Breast epithelium (tissue), 4 donors: ENCODE measurements at places on chromosomes 1 and 21. TPM values are rescaled to one million over a fixed set of nuclear protein-coding genes. Genes with fewer than 3 reads are reported as not detected.

- no peaks in the 10 kb centered on the region for H3K4me1 ChIP-seq
- H3K27me3 ChIP-seq: peaks cover 4% of the 10 kb centered on the region
- H3K27ac ChIP-seq: no peak overlapping the region
- no peak for DNase-seq
- H3K36me3 ChIP-seq: no peaks in the 10 kb centered on the region
Measured at GRCh38 chr1:7046891-7047290, 261.6 kb downstream of the CAMTA1 start.

DNA sequence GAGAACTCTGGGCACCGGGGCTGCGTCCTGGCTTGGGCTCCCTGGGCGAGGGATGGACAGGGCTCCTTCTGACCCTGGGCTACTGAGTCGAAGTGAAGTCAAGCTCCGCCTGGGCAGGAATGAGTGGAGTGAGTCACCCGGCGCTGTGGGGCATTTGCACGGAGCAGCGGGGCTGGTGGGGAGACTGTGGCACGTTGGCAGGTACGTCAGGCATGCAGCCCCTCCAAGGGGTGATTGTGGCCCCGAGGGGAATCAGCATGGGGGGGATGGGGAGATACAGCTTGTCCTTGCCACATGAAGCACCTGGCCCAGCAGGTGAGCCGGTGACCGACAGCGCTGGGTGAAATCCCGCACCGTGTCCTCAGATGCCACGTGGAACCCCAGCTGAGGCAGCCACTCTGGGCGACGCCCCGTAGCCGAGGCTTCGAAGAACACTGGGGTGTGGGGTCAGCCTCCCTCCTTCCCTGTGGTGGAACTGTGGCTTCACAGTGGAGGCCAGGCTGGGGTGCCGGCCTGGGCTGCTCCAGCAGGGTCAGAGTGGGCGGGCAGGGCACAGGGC is 62.3 kb downstream of the COL18A1 start:
- H3K27ac ChIP-seq: peak overlapping the region; percentile 20
- no peaks in the 10 kb centered on the region for H3K36me3 ChIP-seq
- no peak for DNase-seq
- H3K27me3 ChIP-seq: no peaks in the 10 kb centered on the region
- H3K4me1 ChIP-seq: peaks cover 9% of the 10 kb centered on the region

DNA sequence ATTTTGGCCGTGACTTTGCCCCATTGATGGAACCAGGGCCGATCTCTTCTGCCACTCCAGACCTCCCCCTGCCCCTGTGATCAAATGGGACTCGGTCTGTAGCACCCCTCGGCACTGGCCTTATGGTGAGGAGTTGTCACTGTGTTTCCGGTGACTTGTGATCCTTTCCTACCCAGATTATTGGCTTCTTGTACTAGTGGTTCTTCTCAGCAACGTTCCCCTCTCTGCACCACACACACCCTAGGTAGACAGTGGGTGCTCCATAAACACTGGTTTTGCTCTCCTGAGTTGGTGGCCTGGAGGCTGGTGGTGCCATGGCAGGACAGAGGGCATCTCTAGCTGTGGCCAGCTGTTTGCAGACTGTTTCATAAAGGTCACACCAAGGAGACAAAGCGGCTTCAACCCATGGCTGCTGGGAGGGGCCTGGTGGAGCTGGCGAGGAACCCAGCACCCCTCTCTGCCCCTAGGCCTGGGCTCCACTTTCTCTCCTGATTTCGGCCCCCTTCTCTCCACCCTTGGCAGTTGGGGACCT is 50.7 kb downstream of the DHRS3 start:
- H3K4me3 ChIP-seq: no peak overlapping the region
- H3K27me3 ChIP-seq: no peaks in the 10 kb centered on the region
- peak overlapping the region; percentile 7 for H3K27ac ChIP-seq
- no peaks in the 10 kb centered on the region for H3K4me1 ChIP-seq
- H3K36me3 ChIP-seq: no peaks in the 10 kb centered on the region
- DNase-seq: no peak

DNA sequence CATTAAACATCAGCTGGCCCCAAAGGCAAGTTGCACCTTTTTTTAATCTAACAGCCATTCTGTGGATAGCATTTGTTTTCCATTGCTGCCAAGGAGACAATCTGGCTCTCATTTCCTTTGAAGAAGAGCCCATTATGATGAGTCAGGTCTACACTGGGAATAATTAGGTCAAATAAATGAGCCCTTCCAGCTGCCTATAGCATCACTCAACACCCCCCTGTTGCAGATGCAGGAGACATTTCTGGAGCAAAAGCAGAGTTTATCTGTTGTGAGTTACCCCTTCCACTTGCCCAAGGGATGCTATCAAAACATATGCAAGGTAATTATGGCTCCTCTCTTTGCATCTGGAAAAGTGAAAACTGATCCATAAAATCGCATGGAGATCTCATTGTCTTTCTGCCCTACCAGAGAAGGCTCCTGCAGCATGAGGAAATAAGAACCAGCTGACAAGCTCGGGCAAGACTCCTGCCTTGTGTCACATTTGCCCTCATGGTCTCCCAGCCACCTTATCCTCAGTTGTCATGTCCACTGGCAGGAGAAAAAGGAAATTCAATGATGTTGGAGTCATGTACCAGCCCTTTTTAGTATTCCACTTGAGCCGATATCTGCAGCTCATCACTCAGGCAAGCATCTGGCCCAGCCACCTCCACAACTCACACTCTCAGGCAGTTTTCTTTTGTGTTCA is 135.9 kb downstream of the SLC30A10 start:
- no peak overlapping the region for H3K4me3 ChIP-seq
- no peaks in the 10 kb centered on the region for H3K27me3 ChIP-seq
- DNase-seq: no peak
- no peaks in the 10 kb centered on the region for H3K36me3 ChIP-seq

G0S2 gene
- total RNA-seq: 1,307 TPM

NUDT4B gene
- 47.5 TPM for total RNA-seq
